ENCODE measurements at places on chromosomes 6 and 20. TPM values are rescaled to one million over a fixed set of nuclear protein-coding genes. Genes with fewer than 3 reads are reported as not detected.

DNA sequence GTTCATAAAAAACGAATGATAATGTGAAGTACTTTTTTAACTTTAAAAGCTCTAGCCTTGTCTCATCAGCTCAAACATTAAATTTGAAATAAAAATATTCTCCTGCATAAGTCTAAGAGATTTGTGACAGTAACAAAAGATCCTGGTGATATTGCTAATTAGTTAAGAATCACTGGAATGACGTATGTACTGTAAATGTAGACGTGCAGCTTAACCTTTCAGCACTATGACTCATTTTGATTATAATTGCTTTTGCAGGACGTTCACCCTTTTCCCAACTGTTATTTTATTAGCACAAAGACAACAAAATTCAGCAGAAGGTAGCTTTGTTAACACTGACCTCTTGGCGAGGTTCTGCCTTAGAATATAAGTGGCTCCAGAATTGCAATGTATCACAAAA is 68.6 kb downstream of the TENT5A start:
- no peak for DNase-seq

- DNase-seq: no peak
Measured at GRCh38 chr6:140546640-140547039, 1172.2 kb upstream of the CITED2 start.

- no peak for DNase-seq
Measured at GRCh38 chr20:40848096-40848495, 159.1 kb upstream of the MAFB start.

- DNase-seq: no peak
Measured at GRCh38 chr6:127496471-127496870, 22.7 kb downstream of the MTCL3 start.

- DNase-seq: no peak
Measured at GRCh38 chr6:52577778-52578463, 1.1 kb upstream of the TRAM2 start.

GRCh38 chr6:2147766-2148448 is 97.5 kb downstream of the GMDS start:
- no peak for DNase-seq

GRCh38 chr6:136095986-136096385 is 154.1 kb downstream of the MTFR2 start:
- no peak for DNase-seq

Gene F13A1
- 11.4 TPM for polyA plus RNA-seq

Gene RTN4IP1
- 10.8 TPM for polyA plus RNA-seq

Gene HSF2
- polyA plus RNA-seq: 30.1 TPM

Gene OVOL2
- 1.3 TPM for polyA plus RNA-seq

Gene GATA5
- polyA plus RNA-seq: 11.1 TPM

All from left renal cortex interstitium (tissue), 4 donors.